ENCODE measurements at places on chromosomes 6 and 20.

DNA sequence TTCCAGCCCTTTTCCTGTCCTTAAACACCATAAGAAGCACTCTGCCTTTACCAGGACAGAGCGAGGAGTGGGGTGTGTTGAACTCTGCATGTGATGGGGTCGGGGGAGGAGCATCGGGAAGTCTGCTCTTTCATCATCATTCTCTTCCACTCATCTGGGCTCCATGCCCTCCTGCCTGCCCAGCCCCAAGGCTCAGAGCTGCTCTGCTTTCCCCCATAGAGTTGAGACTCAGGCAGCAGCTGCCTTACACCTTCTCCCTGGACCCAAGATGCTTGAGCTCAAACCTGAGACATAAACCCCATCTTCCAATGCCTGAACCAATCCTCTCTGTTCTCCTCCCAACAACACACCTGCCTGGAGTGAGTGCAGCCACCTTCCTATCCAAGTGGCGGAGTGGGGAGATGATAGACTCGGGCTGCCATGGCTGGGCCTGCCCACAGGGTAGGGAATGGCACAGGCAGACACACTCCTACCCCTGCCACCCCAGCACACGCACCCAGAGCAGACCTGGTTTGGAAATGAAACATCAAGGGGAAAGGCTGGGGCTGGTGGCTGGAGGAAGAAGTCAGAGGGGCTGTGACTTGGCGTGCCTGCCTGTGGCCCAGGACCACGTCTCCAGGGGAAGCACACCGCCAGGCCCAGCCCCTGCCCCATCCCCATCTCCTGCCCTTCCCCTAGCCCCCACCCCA, 28.4 kb downstream of the TFEB start:
- peak; percentile 15 for DNase-seq

GRCh38 chr20:47230811-47231256, 125.7 kb downstream of the ZMYND8 start:
- DNase-seq, result no peak

GRCh38 chr6:56889492-56889891, 65.4 kb upstream of the BEND6 start:
- DNase-seq, result no peak

GRCh38 chr20:58586565-58587093, 64.5 kb upstream of the STX16 start:
- no peak for DNase-seq

GRCh38 chr20:46328200-46328882, 20.0 kb upstream of the CDH22 start:
- no peak for DNase-seq

DNA sequence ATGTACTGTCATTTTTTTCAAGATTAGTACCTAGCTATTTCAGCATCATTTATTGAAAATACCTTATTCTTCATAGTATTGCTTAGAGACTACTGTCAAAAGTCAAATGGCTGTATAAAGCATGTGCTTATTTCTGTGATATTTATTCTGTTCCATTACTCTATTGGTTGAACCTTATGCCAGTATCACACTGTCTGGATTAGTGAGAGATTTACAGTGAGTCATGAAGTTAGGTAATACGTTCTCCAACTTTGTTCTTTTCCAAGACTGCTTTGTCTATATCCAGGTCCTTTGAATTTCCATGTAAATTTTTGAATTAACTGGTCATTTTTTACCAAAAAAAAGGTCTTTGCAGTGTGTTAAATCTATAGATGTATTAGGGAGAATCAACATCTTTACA, 18.6 kb upstream of the RNF217 start:
- DNase-seq, result no peak

DNA sequence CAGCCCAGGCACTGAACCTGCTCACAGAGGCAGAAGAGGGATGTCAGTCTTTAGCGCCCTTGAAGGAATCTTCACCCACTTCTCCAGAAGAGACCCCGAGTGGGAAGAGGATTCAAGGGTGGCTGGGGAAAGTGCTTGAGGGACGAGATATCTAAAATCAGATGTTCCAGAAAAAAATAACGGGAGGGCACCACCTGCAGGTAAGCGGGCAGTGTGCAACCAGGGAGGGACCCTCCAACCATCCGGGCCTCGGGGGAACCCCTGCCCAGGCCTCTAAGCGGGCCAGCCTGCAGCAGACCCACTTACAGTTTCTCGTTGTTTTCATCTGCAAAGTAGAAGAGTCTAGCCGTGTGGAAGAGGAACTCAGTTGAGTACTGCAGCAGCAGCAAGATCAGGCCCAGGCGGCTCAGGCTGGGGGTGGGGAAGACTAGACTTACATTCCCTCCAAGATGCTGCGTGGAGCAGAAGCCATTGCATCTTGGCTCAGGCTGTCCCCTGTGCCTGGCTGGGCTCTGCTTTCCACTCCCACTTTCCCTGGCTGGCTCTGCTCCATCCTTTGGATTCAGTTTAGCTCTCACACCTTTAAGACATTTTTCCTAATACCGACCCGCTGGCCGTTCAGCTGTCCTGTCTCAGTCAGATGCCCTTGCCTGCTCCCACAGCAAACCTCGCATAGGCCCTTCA, 71.0 kb downstream of the TRAM2 start:
- no peak for DNase-seq

GRCh38 chr6:105443941-105444340, 41.1 kb upstream of the PREP start:
- no peak for DNase-seq

GRCh38 chr6:146410851-146411595, 132.6 kb upstream of the RAB32 start:
- DNase-seq, result no peak

Data from astrocyte of the spinal cord (primary cell).